Stimulated activated CD8-positive, alpha-beta memory T cell treated with anti-CD3 and anti-CD28 coated beads, Interleukin-4, amount 100 ng/mL, for 1 hour (primary cell): ENCODE measurements at places on chromosomes 7 and 10.

DNA sequence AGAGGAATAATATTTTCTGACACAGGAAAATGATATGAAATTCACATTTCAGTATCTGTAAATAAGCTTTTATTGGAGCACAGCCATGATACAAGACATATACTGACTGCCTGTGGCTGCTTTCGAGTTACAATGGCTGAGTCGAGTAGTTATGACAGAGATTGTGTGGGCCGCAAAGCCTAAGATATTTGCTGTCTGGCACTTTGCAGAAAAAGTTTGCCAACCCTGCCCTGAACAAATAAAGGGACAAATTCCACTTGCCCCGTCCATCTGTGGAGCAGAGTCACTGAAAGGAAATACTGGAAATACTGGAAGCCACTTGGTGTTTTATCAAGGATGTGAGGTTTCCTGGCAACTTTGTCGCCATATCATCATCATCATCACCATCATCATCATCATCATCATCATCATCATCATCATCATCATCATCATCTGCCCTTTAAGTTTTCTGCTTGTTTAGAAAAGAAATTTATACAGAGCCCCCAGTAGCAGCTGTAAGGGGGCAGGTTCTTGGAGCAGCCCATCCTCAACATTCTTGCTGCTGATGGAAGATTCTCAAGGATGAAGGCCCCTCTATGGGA is 85.8 kb downstream of the TCF7L2 start:
- no peak for DNase-seq

DNA sequence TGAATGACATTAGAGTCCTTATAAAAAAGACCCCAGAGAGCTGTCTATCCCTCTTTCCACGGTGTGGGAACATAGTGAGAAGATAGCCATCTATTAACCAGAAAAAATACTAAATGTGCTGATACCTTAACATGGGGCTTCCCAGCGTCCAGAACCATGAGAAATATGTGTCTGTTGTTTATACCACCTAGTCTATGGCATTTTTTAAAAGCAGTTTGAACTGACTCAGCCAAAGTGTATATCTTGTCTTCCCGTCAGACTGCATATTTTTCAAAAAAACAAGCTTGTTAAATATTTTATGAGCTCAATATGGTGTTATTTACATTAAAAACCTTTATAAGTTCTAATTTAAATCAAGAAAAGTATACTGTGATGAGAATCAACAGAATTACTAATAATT is 255.3 kb downstream of the HGF start:
- no peak for DNase-seq

- no peak for DNase-seq
Measured at GRCh38 chr7:93737953-93738352, 152.6 kb downstream of the TFPI2 start.

- no peak for DNase-seq
Measured at GRCh38 chr10:31836569-31837406, 91.8 kb downstream of the ARHGAP12 start.

DNA sequence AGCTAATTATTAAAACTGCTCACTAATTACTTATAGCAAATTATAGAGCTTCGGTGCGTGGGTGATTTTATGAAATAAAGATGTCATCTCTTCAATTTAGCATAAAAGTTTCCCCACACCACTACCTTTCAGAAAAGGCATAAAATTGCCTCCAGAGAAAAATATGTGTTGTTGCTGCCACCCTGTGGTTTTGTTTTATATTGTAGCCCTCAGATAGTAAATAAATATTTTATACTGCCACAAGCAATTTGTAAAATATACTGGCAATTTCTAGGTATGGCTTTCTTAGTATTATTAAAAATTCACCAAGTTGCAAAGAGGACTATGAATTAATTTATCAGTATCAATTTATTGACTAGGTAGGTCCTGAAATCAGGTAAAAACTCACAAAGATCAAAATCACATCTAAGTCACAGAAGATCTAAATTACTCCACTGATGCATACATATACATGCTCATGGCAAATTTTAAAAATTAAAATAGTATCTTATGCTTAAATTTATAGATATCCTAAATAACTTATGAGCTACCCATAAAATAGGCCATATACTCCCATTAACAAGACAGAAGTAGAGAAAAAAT is 26.5 kb downstream of the ASNS start:
- no peak for DNase-seq

DNA sequence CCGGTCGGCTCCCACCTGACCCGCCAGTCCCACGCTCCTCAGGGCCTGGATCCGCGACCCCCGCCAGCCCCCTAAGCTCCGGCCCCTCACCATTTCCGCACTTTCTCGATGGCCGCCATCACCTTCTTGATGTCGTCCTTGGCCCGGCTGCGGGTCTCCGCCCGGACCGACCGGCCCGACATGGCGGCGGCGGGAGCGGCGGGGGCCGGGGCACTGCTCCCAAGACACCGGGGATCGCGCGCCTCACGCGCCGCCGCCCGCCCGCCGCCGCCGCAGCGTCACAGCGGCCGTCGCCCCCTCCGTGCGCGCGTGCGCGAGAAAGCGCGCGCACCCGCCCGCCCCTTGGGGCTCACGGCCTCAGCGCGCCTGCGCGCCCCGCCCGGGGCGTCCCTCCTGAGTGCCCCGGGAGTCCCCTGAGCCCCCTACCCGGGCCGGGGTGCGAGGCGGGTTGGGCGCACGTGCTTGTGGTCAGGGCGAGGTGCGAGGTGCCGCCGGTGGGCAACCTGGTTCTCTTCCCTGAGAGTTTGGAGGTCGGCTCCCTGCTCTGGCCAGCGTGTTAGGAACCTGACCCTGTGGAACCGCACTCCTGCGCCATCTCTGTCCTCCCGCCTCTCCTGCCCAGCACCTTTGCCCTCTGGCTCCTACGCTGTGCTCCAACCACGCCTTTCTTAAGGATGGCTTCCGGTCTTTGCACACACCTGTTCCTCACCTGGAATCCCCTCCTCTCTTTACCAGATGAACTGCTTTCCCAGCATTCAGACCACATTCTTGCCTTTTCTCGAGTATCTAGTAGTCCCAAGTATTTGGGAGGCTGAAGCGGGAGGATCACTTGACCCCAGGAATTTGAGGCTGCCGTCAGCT is at the start of gene BCL7B:
TSS of gene BCL7B (minus strand) at position 294 of the 861 bp plus-strand sequence. CDS start at position 182, 112 bp downstream.
- DNase-seq: peak; percentile 29

- DNase-seq: no peak
Measured at GRCh38 chr10:6928586-6928985, 348.5 kb upstream of the PRKCQ start.

GRCh38 chr10:12833451-12833850 is 168.1 kb downstream of the CCDC3 start:
- no peak for DNase-seq

DNA sequence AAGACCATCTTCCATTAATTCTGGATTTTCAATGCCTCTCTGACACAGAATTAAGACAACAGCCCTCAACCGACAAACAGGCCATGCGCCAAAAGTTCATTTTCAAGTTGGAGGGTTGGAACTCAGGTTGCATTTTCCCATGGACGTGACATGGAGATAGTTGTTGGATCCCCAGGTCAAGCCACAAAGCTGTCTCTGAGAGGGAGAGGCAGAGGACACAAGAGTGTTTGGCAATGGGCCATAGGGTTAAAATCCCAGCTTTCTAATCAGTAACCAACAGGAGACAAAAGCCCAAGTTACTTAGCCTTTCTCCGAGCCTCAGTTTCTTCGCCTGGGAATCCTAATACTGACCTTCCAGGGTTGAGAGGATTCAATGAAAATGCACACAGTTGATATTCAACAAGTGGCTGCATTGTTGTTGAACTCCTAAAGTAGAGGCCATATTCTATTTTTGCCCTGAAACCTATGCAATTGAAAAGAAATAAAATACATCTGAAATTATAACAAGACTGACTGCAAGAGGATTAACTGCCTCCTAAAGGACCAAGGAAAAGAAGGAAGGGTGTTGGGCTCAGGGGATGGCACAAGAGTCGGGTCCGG is 44.3 kb downstream of the SORBS1 start:
- DNase-seq: no peak

DNA sequence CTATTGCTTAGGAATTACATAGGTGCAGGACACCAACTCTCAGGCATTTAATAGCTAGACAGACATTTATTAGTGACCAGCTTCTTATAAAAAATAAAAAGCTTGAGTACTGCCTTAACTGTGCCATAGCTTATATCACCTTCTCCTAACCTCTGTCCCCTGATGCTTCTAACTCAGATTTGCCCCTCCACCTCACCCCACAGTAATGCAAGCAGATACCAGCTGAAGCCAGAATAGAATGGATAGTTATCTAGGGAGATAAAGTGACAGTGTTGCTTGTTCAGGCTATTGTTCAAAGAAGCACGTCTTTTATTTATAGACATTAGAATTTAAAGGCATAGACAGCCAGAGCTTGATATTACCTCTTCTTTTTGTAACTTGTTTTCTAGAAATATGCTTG is 99.6 kb upstream of the GLCCI1 start:
- no peak for DNase-seq

DNA sequence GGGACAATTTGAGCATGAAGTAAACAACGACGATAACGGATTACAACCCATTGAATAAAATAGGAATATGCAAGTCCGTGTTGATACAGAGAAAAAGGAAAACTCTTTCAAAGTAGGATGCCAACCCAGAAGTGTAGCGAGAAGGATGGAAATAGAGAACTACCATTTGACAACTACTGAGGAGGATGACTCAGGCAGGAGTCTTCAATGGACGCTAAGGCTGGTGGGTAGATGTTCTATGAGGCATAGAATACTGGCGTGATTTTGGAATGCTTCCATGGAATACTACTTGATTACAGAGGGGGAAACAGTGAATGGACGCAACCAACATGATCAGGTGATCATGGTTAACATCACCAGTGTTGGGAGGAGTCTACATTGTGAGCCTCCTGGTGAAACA is 828 bp upstream of the CFAP70 start:
- no peak for DNase-seq

DNA sequence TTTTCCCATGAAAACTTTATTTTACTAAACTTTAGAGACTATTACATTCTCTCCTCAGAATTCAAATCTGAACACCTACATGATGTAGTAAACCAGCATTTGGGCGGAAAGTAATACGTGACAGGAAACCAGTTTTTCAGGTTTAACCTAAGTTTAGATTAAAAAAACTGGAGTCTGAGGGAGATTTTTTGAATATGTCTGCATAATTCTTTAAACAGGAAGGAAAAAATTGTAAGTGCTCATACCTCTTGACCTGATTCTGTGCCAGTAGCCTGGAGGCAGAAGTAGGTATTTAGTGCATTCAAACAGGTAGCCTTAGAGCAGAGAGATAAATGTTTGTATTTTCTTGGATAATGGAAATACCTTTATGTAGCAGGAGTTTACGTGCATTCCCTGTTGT is 224.3 kb downstream of the MDFIC start:
- DNase-seq: no peak
